ENCODE measurements at places on chromosomes 16 and 17.

- DNase-seq = no peak
Observed at GRCh38 chr16:74522160-74522559, 84.8 kb downstream of the GLG1 start.

GRCh38 chr17:79619196-79619595 is 8.3 kb upstream of the RBFOX3 start:
- no peak for DNase-seq

GRCh38 chr16:46889245-46889941 is 5.2 kb downstream of the GPT2 start:
- DNase-seq = no peak

- no peak for DNase-seq
Observed at GRCh38 chr16:65249768-65250167, 127.9 kb upstream of the CDH11 start.

DNA sequence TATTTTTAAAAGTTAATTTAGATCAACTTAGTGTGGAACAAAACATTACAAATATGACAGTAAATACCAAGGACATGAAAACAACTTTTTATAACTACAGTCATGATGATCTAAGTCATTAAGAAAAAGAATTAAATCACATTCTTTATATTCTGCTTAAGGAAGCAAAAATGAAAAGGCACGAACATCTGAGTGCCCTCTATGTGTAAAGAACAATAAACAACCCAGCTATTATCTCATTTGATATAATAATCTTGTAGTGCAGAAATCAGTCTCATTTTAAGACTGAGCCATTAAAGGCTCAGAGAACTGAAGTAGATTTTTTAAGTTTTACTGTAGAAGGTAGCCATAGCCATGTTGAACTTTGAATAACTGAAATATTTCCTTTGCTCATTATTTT is 13.4 kb downstream of the MYO1D start:
- DNase-seq = no peak

GRCh38 chr16:3735541-3735940 is 18.2 kb upstream of the TRAP1 start:
- no peak for DNase-seq

DNA sequence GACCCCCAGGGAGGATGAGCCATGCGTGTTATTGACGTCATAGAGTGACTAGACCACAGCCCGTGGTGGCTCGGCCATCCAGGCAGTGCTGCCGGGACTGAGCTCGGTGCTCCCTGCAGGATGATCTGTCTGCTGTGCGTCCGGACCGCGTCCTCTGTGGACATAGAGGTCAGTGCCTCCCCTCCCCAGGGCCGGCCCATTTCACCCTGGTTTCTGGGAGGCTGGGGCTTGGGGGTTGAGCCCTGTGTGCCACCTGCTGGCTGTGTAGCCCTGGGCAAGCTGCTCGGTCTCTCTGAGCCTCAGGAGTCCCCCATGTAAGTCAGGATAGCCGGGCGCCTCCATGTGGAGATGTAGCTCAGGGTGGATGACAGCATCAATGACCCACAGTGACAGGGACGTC is 8.3 kb downstream of the TSC2 start:
- DNase-seq = no peak

GRCh38 chr17:12756786-12757185 is 32.5 kb upstream of the ARHGAP44 start:
- DNase-seq = no peak

GRCh38 chr17:55366020-55366481 is 55.6 kb downstream of the MMD start:
- no peak for DNase-seq

GRCh38 chr17:48624544-48625494 is 1.3 kb downstream of the HOXB9 start:
- no peak for DNase-seq

- DNase-seq = no peak
Observed at GRCh38 chr16:50204453-50205108, 51.5 kb downstream of the TENT4B start.

DNA sequence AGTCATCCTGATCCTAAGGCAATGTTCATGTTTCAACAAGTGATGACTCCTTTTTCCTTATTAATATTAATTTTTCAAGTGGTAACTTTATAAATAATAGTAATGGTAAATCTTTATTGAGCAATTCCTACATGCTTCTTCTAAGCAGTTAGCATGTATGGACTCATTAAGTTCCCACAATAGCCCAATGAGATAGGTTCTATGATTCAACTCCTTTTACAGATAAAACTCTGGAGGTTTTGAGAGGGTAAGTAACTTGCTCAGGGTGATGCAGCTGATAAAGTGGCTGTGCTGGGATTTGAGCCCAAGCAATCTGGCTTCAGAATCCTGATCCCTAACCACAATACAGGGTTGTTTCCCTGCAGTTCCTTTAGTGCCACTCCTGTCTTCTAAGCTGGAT is 25.3 kb downstream of the SLC47A1 start:
- DNase-seq = no peak

DNA sequence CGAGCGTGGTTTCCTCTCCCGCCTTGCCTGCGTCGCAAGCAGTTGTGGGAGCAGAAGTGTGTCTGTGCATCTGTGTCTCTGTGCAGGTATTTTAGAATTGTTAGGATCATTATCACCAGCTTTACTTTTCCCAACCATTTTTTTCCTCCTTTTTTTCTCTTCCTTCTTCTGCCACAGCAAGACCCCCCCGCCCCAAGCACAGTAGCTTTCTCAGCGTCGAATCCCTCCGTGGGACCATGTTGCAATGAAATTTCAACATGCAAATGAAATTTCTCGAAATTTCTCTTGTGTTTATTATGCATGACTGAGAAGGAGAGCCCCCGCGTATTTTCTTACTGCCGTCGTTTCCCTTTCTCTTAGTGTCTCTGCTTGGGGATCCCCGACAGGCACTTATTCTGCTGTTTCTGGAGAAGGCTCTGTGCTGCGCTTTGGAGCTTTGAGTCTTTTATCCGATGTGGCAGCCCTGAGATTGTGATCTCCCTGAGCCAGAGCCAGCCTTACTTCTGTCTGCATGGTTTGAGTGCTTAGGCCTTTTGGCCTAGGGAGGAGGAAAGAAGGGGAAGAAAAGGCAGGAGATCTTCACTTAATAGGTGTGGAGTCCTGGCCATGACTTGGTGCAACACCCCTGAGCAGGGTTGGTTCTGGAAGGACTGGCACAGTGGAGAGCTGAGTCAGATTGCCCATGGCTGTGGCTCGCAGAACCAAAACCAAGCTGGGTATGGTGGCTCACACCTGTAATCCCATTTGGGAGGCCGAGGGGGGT is 5.0 kb downstream of the ARMC7 start:
- no peak for DNase-seq
